ENCODE measurements at places on chromosomes 7 and 10. TPM values are rescaled to one million over a fixed set of nuclear protein-coding genes. Genes with fewer than 3 reads are reported as not detected.

The DLX5 gene
- not detected for total RNA-seq

The CCDC7 gene
- 13.7 TPM for total RNA-seq

The OR13A1 gene
- not detected for total RNA-seq

The WNT8B gene
- total RNA-seq: not detected

The CPSF4 gene
- total RNA-seq: 28.1 TPM

The PRPF18 gene
- 36.3 TPM for total RNA-seq

The MNX1 gene
- not detected for total RNA-seq

The CYP3A4 gene
- not detected for total RNA-seq

The ENKUR gene
- total RNA-seq: under 0.01 TPM

The CTAGE8 gene
- total RNA-seq: 0.28 TPM

The IFIT1B gene
- total RNA-seq: not detected

The NUTM2B gene
- total RNA-seq: 0.37 TPM

The CHRM2 gene
- 44.5 TPM for total RNA-seq

The CPED1 gene
- 40.5 TPM for total RNA-seq

The FKBP6 gene
- total RNA-seq: not detected

The AFAP1L2 gene
- 0.14 TPM for total RNA-seq

The LRRC4 gene
- 0.46 TPM for total RNA-seq

The CRYGN gene
- 0.74 TPM for total RNA-seq

The OR2A12 gene
- total RNA-seq: not detected

The GFRA1 gene
- total RNA-seq: 1.6 TPM

The ADCYAP1R1 gene
- not detected for total RNA-seq

The TMEM178B gene
- total RNA-seq: 0.09 TPM

The C10orf143 gene
- 0.85 TPM for total RNA-seq

The SPDYE16 gene
- not detected for total RNA-seq

The H2BK1 gene
- not detected for total RNA-seq

The CRHR2 gene
- not detected for total RNA-seq

The TFEC gene
- under 0.01 TPM for total RNA-seq

The CEP55 gene
- 3.8 TPM for total RNA-seq

The FAM25A gene
- not detected for total RNA-seq

The CWF19L1 gene
- total RNA-seq: 21.4 TPM

The SLC18A3 gene
- not detected for total RNA-seq

The FAM25G gene
- not detected for total RNA-seq

The FLNC gene
- 99.0 TPM for total RNA-seq

The GDF10 gene
- total RNA-seq: 1.2 TPM

The CDK6 gene
- 18.1 TPM for total RNA-seq

The RHOBTB1 gene
- total RNA-seq: 45.8 TPM

The ARHGAP22 gene
- total RNA-seq: 20.7 TPM

The PAX2 gene
- not detected for total RNA-seq

The SEPTIN7 gene
- total RNA-seq: 235 TPM

The POMZP3 gene
- 4.9 TPM for total RNA-seq

The WNT2 gene
- 1.4 TPM for total RNA-seq

The ORC5 gene
- 16.5 TPM for total RNA-seq

The TRIP6 gene
- total RNA-seq: 64.0 TPM

The MORN4 gene
- 8.8 TPM for total RNA-seq

The SPDYE2B gene
- not detected for total RNA-seq

The CNPY1 gene
- total RNA-seq: not detected

The TBC1D12 gene
- total RNA-seq: 11.7 TPM

The ADAMTS14 gene
- 5.5 TPM for total RNA-seq

The PRLHR gene
- total RNA-seq: not detected

The DDX50 gene
- 65.8 TPM for total RNA-seq

The LIPJ gene
- total RNA-seq: under 0.01 TPM

The TDRD1 gene
- 0.83 TPM for total RNA-seq

The MMD2 gene
- not detected for total RNA-seq

The ELN gene
- total RNA-seq: 4.2 TPM

The GPR158 gene
- total RNA-seq: 0.18 TPM
